Fibroblast of lung (primary cell): ENCODE measurements at places on chromosomes 12 and 14. TPM values are rescaled to one million over a fixed set of nuclear protein-coding genes. Genes with fewer than 3 reads are reported as not detected.

TCL1A gene
- total RNA-seq = not detected in 2 replicates

KITLG gene
- total RNA-seq = 45.7 and 64.6 TPM in 2 replicates

RTN1 gene
- total RNA-seq = under 0.01 and 0.17 TPM in 2 replicates

GUCY2C gene
- not detected in 2 replicates for total RNA-seq

RAD51AP1 gene
- 1.0 and 4.1 TPM in 2 replicates for total RNA-seq

GPR65 gene
- under 0.01 and 0.17 TPM in 2 replicates for total RNA-seq

MAPKAPK5 gene
- total RNA-seq = 19.5 and 26.8 TPM in 2 replicates

CAPRIN2 gene
- total RNA-seq = 17.2 and 20.3 TPM in 2 replicates

RAP1B gene
- total RNA-seq = 121 and 194 TPM in 2 replicates

TMEM119 gene
- total RNA-seq = 132 and 358 TPM in 2 replicates

CCND2 gene
- total RNA-seq = 35.2 and 37.3 TPM in 2 replicates

OR6S1 gene
- not detected in 2 replicates for total RNA-seq

CTSG gene
- total RNA-seq = not detected in 2 replicates

GNG2 gene
- total RNA-seq = 19.0 and 21.5 TPM in 2 replicates

ADCY6 gene
- total RNA-seq = 34.7 and 53.2 TPM in 2 replicates

LRRC10 gene
- not detected in 2 replicates for total RNA-seq

ZBTB25 gene
- total RNA-seq = 5.4 and 9.2 TPM in 2 replicates

LMNTD1 gene
- not detected in 2 replicates for total RNA-seq

ABHD12B gene
- under 0.01 TPM in 2 replicates for total RNA-seq

DNA sequence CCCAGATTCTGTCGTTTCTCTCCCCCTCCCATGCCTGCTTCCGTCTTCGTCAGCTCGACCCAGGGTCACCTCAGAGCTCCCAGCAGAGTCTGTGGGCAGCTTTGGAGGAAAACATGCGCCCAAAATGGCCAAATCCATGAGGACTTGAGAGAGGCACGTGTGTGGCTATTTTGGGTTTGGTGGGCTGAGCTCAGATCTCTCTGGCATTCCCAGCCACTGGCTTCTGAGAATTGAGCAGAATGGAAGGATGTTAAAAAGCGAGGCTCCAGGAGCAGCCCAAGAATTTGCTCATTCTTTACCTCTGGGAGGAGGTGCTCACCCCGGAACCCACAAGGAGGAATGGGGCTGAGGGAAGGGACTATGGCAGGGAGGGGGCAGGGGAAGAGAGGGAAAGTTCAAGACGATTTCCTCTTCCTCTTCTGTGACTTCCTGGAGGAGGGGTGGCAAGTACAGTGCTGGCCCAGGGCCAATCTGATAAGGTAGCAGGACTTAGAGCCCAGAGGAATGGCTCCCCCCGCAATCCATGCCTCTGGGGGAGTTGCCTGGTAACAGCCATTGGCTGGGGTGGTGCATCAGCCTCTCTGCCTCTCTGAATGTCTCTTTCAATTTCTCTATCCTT lies 20.1 kb downstream of the TSPAN9 start:
- peak; percentile 91 for DNase-seq

DNA sequence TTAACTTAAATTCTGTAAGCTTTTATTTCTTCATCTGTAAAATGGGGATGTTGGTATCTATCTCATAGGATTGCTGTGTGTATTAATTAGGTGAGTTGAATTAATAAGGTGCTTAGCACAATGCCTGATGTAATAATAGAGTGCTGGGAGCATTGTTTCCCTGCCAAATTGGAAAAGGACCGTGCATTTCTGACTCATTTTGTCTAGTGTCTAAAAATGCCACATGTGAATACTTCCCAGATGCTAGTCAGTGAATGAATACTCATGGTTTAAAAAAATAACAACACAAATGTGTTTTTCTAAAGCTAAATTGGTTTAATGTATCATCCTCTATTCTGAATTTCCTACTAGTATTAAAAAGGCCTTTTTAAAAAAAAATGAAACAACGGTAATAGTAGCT lies 45.4 kb upstream of the NEDD1 start:
- DNase-seq = peak; percentile 72

DNA sequence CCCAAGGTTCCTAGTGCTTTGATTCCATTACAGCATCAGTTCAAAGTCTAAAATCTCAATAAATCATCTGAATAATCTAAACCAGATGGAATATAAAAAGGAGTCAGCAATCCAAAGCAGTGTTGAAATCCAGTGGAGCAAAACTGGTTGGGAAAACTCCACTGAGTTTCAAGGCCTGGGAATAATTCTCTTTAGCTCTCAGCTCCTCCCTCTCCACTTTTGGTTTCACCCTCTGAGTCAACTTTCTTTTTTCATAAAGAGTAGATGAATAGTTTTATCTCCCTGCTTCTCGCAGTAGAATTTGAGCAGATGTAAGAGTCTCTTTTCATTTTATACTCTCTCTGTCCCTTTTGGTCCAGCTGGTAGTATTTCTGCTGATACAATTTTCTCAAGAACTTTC lies 338.6 kb downstream of the APAF1 start:
- DNase-seq = no peak

DNA sequence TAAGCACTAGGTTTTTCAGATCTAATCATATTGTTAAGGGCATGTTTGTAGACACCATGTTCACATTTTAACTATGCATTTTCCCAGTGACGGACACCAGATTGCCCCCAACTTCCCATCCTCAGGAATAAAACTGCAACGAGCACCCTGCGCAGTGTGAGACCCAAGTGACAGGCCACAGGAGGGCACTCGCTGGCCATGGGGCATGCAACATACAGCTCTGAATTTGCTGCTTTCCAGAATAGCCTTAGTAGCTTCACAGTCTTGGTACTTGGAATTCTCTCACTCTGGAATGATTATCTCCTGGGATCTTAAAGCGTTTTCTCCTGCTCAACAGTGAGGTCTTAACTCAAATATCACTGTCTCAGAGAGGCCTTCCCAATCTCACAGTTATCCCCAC lies 972 bp upstream of the DDX47 start:
- no peak for DNase-seq

- no peak for DNase-seq
Observed at GRCh38 chr12:121513464-121514183, 67.2 kb downstream of the KDM2B start.

DNA sequence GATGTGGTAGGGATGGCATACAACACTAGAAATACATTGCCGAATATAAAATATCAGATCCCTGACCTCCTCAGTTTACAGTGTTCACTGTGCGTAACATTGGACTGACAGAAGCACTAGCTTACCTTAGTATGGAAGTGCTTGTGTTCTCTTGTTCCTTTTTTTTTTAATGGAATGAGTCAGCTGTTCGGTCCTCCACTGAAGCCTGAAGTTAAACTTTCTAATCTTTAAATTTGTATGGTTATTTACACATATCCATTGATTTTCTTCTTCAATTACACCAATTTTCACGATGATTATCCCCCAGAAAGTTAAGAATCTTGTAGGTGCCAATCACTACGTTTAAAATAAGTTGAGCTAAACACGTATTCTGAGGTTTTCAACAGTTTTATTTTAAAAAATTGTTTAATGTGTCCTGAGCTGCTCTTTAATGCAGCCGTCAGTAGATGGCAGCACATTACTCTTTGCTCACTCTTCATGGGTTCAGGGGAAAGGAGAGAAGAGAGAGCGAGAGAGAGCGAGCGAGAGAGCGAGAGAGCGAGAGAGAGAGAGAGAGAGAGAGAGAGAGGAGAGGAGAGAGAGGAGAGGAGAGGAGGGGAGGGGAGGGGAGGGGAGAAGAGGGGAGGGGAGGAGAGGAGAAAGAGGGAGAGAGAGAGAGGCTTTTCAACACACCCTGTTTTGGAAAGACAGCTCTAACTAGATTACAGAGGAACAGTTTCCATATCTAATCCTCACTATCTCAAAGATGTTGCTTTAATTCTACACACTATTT lies 134.7 kb upstream of the SCAF11 start:
- DNase-seq = peak; percentile 90

DNA sequence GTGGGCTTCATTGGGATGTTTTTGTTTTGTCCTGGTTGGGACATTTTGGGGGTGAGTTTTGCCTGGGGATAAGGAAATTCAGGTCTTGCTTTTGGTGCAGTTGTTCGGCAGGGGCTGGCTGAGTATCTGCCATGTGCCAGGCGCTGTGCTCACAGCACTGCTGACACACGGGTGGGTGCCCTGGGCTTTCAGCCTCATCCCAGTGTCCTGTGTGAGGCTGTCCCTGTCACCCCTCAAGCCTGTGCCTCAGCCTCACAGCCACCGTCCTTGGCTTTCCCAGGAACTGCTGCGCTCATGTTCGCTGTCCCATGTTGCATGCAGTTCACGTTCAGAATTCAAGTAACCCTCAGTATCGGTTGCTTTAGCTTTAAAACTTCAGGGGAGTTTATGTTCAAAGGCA lies 24.9 kb downstream of the XRCC3 start:
- DNase-seq = no peak

GRCh38 chr12:98533723-98534251 lies 18.4 kb downstream of the TMPO start:
- peak; percentile 49 for DNase-seq

- DNase-seq = peak; percentile 47
Observed at GRCh38 chr14:52266782-52267181, 716 bp upstream of the PTGDR start.

GRCh38 chr14:57854571-57854970 lies 11.3 kb downstream of the SLC35F4 start:
- DNase-seq = no peak

DNA sequence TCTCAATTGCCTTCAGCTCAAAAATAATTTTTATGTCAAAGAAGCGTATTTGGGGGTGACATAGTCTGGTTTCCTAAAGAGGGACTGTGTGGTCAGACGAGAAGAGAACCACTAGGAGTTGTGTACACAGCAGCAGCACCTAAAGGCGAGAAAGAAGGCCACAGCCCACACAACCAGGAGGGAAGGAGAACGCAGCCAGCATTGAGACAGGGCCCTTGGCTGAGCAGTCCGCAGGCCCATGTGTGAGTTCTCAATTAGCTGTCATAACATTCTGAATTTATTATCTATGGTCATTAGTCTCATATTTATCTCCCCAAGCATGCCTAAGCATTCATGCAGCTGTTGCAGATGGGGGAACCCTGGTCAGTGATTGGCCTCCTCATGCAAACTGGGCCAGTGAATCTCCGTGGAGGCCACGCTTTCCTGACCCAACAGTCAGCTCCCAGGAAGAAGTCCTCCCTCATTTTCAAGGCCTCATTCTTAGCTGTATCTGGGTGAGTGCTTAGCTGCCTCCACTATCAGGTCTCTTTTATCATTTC lies 81.2 kb upstream of the ATF7IP start:
- DNase-seq = peak; percentile 71

- peak; percentile 75 for DNase-seq
Observed at GRCh38 chr14:65170768-65171507, 68.6 kb upstream of the MAX start.

GRCh38 chr14:29743531-29743930 lies 184.1 kb downstream of the PRKD1 start:
- DNase-seq = no peak

- peak; percentile 69 for DNase-seq
Observed at GRCh38 chr12:45130881-45131281, 80.0 kb upstream of the DBX2 start.

DNA sequence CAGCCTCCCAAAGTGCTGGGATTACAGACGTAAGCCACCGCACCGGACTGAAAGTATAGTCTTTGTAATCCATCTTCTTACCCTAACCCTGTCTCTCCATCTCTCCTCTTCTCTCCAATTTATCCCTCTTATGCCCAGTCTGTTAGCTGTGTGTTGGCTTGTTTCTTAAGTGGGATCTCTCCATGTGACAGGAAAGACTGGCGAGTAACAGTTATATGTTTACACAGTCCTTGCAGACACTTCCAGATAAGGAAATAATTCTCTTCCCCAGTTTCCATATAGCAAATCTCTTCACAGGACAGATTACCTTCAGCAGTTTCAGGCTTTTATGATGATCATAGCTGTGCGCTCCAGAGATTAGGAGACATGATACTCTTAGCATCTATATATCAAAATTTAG lies 16.0 kb upstream of the DIP2B start:
- no peak for DNase-seq

DNA sequence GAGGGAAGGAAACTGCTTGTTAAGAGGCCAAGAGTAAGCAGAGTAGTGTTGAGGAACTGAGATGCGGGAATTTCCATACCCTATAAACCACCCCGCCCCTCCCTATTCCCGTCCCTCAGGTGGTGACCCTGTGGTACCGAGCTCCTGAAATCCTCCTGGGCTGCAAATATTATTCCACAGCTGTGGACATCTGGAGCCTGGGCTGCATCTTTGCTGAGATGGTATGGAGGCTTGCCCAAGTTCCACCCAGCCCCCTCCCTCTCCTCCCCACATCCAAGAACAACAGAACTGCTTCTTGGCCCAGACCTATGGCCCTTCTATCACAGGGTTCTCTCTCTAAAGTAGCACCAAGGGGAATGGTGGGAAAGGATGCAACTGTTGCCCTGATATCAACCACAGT lies 2.7 kb downstream of the CDK2 start:
- no peak for DNase-seq

GRCh38 chr12:114879354-114879753 lies 195.4 kb upstream of the TBX3 start:
- no peak for DNase-seq

DNA sequence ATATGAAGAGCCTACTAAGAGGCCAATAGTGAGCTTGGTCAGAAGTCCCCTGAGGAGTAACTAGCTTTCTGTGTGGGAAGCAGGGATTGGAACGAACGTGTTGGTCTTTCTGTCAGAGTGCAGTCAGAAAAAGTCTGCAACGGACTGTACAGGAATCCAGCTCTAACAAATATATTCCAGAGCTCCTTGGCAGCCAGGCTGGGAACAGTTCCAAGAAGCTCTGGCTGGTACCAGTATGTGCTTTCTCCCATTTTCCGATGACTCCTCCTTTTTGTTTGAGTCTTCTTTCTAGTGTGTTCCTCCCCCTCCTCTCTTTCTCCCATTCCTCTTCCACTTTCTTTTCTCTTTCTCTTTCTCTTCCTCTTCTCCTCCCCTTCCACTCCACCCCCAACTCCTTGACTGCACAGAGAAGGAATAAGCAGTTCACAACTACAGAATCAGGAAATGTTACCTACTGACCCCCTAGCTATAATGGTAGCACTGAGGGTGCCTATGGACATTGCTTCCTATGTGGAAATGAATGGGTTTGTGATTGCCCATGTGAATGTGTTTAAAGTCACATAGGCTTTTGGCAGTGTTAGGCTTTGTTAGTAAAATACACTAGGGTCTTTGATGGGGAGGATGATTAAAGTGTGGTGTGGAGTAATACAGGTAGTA lies 59.9 kb downstream of the TTLL5 start:
- peak; percentile 75 for DNase-seq

GRCh38 chr12:122421821-122422729 lies at the start of gene CLIP1:
Gene CLIP1 (minus strand): TSS chr12:122422669. CDS start chr12:122380452, 42,217 bp downstream.
- DNase-seq = peak; percentile 71

GRCh38 chr12:12159988-12160387 lies 89.2 kb downstream of the BCL2L14 start:
- DNase-seq = peak; percentile 66

- no peak for DNase-seq
Observed at GRCh38 chr14:65922142-65922541, 509.6 kb downstream of the FUT8 start.

GRCh38 chr12:30968211-30968610 lies 41.7 kb downstream of the TSPAN11 start:
- DNase-seq = no peak

- no peak for DNase-seq
Observed at GRCh38 chr12:46445551-46446235, 73.1 kb upstream of the SLC38A2 start.

DNA sequence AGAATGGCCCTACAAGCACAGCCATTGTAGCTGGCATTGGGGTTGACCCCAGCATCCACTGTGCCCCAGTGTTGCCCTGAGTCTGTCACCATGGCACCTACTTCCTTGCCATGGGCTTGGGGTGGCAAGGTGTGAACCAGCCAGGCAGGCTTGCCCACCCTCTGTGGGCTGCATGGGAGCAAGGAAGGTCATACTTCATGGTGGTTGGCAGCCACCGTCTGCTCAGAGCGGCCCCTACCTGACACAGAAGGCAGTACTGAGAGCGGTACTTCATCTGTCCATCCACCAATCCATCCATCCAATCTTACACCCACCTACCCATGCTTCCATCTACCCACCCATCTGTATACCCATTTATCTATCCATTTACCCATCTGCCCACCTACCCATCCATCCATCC lies 160.1 kb downstream of the KIF26A start:
- no peak for DNase-seq
